Activated CD4-positive, alpha-beta T cell treated with anti-CD3 and anti-CD28 coated beads, Interleukin-2, amount 50 U/mL, for 4 hours (primary cell): ENCODE measurements at places on chromosomes 3 and 15.

- DNase-seq = no peak
These were observed 46.4 kb upstream of the PGPEP1L start for GRCh38 chr15:99054025-99054387.

DNA sequence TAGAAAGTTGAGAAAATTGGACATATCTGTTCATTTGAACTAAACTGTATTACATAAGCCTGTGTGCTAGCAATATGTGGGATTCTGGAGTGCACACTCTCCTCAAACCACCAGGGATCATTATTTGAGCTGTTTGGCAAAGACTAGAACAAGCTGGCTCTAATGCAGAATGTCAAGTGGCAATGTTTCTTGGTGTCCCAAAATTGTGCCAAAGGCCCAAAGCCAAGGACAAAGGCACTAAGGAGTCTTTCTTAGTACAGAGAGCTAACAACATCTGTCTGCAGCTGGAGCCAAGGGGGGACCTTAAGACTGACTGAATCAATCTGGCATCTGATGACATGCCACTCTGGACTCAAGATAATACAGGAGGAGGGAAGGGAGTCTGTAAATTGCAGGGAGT is 76.7 kb upstream of the STRIT1 start:
- no peak for DNase-seq

DNA sequence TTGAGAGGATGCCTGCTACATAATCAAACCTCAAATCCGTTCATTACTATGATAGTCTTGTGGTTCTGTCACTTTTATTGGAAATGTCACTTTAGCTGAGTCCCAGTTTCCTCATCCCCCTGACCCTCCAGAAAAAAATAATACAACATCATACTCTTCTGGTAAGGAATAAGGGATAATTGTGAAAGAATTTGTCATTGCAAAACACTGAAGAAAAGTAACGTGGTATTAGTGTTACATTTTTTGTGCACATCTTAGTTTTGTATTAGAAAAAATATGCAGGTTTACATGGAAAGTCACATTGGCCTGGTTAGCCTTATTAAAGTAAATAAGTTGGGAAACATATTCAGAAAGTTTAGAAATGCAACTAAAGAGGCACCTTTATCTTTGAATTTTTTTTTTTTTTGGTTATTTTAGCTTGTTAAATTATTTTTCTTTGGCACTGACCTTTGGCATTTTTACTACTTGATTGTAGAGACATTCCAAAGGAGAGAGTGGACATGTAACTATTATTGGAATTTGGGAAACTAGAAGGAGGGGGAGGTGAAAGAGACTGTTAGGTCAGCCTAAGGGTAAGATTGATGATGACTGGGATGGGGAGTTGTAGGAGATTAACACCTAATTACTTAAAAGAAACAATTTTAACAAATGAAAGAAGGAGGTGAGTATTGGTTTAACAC is 462.2 kb upstream of the RARB start:
- no peak for DNase-seq

DNA sequence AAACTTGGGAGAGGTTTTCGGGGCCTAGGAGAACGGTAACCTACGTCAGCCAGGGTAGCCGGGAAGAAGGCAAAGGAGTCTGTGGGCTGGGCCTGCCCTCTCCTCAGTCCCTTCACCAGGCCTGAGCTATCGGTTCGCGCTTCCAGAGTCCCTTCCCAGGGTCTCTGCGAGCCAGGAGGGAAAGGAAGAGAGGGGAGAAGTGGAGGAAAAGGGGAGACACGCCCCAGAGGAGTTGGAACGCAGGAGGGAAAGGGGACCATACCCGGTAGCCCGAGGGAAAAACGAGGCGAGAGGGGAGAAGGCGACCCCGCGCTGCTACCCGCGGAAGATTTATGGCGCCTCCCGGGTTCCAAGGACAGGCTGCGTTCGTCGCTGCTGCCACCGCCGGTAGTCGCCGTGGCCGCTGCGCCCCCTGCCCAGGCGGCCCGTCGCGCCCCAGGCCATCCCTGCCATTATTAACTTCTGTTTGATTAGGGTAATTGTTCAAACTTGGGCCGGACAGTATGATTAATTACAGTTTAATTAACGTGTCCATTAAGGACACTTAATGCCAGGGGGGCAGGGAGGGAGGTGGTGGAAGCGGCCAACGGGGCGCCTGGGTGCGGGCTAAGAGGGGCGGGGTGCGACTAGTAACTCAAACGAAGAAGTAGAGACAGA is 3.4 kb upstream of the SKOR1 start:
- no peak for DNase-seq

DNA sequence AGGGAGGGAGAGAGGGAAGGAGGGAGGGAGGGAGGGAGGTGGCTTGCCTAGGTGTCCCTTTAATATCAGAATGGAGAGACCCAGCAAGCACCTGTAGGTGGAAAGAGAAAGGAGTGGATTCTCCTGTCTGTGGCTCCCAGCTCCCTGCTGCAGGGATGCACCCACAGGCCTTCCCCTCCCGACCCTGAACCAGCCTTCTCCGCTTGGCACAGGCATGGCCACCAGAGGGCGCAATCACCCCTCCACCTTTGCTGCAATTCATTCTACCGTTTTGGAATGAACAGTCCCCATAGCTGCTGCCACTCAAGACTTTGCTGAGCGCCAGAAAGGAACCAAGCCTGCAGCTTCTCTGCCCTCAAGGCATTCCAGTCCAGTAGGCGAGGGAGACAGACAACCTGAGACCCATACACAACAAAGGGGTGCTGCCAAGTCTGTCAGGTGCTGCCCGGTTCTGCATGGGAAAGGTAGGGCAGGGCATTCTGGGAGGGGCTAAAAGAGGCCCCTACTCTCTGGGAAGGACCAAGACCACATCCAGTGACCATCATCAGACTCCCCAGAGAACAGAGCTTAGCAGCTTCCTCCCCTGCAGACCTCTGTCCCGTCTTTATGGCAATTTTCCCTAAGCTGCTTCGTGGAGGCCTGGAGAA is 4.9 kb downstream of the TLR9 start:
- peak; percentile 91 for DNase-seq

GRCh38 chr15:82663186-82663600 is 16.0 kb upstream of the CPEB1 start:
- peak; percentile 13 for DNase-seq

DNA sequence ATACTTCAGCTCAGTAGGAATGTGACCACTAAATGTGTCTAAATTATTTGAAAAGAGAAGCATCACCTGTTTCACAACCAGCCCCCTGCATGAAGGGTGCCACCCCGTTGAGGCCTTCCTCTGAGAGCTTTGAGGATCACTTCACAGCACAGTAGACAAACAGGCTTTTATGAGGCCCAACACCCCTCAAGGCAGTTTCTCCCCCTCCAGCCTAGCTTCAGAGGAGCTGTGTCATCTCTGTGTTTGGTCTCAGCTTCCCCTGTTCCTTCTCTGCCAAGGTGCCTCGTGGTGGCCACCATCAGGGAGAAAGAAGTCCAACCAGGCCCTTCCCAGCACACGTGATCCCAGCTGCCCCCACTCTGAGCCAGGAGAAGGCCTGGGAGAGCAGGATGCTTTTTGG is 21.6 kb upstream of the DUSP7 start:
- DNase-seq = no peak

DNA sequence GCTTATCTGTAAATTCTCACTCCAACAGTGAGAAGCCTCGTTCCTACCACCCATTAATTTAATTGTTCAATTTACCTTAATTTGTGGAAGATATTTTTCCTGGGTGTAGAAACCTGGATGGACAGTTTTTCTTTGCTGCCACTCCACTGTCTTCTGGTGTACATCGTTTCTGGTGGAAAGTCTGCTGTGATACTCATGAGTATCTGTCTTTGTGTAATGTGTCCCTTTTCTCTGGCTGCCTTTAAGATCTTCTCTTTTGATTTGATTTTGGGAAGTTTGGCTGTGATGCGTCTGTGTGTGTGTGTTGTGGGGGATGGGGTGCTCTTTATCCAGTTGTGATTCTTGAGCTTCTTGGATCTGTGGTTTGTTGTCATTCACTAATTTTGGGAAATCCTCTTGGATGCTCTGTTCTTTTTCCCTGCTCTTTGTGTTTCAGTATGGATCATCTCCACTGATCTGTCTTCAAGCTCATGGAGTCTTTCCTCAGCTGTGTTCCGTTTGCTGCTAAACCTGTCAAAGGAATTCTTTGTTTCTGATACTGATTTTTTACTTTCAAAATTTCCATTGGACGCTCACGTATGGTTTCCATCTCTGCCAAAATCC is 42.2 kb upstream of the NR2C2 start:
- DNase-seq = no peak

DNA sequence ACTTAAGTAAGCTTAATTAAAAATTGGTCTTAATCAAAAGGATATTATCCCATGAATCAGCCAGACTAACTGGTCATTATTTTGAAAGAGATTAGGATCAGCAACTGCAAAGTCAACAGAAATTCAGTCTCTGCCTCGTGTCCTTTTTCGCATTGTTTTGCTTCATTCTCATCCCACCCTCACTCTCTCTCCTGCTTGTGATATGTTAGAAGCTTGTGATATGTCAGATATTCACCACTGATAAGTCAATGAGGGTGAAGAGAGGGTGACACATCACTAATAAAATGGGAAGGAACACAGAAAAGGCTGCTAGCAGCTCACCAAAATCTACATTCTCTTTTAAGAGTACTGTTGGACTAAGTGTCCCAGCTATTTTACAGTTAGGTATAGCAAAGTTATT is 146.1 kb downstream of the SUCNR1 start:
- DNase-seq = no peak

GRCh38 chr15:39199076-39199475 is 381.8 kb upstream of the THBS1 start:
- DNase-seq = no peak

DNA sequence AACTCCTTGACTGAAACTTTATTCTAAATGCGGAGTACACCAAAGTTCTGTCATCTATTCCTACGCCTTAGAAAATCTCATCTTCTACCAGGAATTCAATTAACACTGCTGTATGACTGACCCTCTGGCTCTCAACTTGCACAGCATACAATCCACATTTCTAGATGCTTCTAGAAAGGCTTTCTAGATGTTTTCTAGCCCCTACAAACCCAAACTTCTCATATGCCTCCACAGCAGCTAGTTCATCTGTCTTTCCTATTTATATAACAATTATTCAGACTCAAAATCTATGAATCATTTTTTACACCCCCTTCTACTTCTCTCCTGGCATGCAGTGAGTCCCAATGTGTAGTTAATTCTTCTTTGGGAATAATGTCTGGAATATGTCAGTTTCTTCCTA is 13.2 kb downstream of the INO80 start:
- DNase-seq = no peak

DNA sequence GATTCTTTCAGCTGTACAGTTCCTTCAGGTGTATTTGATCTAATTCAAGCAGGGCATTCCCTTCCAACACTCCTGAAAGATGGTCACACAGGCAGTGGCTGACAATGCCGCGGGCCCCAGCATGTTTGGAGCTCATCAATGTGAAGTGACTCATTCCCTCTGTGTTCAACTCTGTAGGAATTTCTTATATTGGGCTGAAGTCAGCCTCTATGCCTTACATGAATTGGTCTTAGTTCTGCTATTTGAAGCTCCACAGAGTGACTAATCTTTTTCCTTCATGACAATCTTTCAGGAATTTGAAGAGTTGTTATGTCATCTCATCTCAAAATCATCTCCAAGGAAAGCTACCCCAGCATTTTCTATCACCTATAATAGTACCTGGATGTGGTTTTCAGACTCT is 142.5 kb upstream of the C2CD4B start:
- no peak for DNase-seq

GRCh38 chr3:190041333-190042041 is 79.2 kb downstream of the P3H2 start:
- no peak for DNase-seq

GRCh38 chr15:100078511-100079220 is 263.1 kb downstream of the ADAMTS17 start:
- DNase-seq = no peak

- no peak for DNase-seq
These were observed 1554.9 kb downstream of the SI start for GRCh38 chr3:163523375-163523774.

GRCh38 chr15:99931703-99932603 is 198.7 kb upstream of the LYSMD4 start:
- no peak for DNase-seq

DNA sequence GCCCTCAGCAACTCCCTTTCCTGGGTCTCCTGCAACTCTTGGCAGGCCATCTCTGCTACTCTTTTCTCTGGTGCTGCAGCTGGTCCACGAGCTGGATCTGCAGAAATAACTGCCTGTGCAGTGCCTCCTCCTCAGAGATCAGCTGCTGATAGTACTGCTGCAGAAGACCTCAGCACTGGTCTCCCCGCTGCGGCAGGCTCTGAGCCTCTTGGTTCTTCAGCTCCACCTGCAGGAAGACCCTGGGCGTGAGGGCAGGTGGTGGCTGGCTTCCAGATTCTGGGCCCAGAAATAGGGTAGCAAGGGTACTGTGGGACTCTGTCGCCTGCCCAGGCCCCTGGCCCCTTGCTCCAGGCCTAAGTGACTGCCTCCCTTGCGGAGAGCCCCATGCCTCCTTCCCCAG is 79.7 kb upstream of the C2CD4B start:
- DNase-seq = no peak
